ENCODE measurements at places on chromosomes 12 and 14.

DNA sequence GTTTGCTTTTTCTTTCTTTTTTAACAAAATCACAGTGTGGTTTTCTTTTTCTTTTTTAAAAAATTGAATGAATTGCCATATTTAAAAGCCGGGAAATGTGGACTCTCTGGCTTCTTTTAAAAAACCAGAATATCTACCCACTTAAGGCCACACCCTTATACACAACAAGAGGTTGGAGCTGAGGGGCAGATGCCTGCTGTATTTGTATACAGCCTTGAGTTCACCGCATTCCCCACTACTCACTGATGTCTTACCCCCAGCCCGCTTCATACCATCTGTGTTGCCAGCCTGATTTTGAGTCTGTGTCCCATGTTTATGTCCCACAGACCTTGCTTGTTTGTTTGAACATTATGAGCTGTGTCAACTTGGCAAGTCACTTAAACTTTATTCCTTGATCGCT lies 14.3 kb downstream of the JDP2 start:
- DNase-seq: no peak

DNA sequence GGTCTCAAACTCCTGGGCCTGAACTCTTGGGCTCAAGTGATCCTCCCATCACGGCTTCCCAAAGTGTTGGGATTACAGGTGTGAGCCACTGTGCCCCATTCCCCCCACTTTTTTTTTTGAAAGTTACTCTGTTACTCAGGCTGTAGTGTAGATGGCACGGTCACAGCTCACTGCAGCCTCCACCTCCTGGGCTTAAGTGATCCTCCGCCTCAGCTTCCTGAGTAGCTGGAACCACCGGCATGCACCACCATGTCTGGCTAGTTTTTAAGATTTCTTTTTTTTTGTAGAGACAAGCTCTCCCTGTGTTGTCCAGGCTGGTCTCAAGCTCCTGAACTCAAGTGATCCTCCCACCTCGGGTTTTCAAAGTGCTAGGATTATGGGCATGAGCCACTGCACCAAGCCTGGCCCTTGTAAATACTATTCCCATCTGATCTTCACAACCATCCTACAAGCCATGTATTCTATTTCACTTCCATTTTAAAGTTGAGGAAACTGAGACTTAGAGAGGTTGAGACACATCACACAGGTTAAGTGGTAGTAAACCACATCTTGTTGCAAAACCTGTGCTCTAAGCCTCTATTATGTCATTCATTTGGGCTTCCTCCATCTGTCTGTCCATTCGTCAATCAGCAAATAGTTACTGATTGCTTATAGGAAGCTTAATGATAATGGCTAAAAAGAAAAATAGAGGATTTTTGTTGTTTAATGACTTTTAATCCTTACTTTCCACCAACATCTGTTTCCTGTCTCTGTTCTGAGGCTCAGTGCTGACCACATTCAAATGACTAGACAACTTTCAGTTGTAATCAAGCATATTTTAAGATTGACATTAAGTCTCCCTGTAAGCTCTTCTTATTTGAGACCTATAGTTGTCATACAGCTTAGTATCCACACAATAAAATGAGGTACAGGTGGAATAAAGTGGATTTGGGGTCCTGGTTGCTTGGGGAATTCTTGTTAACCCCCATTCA lies 9.2 kb downstream of the ASCL4 start:
- peak; percentile 7 for DNase-seq

DNA sequence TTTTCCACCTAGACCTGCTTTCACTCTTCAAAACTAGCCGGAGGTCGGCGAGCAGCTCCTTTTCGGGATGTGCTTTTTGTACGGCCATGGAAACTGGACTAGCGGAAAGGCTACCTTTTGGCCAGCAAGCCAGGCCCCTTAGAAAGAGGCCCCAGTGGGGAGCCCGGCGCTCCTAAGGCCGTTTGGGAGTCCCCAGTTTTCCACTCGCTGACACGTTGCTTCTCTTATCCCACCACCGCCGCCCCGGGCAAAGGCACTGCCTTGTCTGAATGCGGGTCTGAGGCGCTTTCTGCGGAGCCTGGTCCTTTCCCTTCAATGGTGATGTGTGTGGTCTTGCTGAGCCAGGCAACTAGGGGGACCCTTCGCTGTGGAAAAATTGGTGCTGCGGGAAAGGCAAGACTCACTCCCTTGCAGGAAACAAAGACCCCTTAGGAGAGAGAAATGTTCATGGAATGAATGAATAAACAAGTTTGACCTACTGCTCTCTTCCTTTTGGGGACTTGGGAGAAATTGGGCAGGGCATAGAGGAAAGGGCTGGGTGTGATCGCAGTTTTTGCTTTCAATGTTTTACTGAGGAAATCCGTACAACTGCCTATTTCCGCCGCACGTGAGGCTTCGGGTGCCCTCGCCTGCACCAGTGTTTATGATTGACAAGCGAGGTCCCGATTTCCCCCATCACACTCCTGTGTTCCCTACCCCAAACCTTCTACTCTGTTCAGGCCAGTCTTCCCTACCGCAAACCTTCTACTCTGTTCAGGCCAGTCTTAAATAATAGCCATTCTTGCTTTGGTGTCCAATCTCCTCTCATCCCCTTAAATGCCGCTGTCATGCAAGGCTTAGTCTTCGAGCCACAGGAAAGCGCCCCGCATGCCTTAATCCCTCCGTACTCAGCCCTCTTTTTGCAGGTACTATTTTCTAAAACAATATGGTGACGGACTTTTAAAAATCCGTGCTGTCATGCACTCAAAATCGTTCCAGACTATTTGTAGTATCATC lies 1.0 kb upstream of the SLC38A2 start:
- peak; percentile 59 for DNase-seq

- no peak for DNase-seq
Observed at GRCh38 chr12:119448611-119449131, 114.1 kb downstream of the CCDC60 start.

- no peak for DNase-seq
Observed at GRCh38 chr12:92414170-92415070, 268.8 kb upstream of the BTG1 start.

DNA sequence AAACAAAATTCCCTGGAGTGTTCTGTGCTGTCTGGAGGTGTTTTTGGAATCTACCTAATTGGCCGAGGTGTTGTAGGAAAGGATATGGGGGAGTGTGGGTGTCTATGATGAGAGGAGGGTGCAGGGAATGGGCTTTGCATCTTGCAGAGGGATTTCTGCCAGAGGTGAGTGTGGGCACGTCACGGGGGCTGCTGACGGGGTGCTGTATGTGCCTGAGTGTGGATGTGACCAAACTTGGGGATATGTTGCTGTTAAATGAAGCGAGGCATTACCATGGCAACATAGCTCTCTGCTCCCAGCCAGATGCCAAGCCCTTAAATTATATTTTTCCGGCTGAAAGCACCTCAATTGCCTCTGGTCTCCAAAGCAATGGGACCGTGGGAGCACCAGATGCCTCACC lies 44.3 kb upstream of the SPTLC2 start:
- DNase-seq: no peak

DNA sequence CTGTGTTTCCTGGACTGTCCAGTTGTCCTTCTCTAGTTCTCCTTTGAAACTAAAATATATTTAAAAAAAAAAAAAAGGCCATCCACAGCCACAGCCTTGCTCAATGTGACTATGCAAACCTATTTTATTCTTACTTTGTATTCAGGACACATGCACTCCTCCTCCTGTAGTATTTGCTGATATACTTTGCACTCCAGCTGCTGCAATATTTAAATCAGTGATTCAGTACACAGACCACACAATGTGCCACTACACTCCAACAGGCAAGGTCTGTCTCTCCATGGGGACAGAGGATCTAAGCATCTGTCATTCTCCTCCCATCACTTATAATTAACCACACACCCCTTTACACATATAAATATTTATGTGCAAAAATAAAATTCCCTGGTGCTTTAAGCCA lies 40.2 kb upstream of the CCDC196 start:
- DNase-seq: no peak

DNA sequence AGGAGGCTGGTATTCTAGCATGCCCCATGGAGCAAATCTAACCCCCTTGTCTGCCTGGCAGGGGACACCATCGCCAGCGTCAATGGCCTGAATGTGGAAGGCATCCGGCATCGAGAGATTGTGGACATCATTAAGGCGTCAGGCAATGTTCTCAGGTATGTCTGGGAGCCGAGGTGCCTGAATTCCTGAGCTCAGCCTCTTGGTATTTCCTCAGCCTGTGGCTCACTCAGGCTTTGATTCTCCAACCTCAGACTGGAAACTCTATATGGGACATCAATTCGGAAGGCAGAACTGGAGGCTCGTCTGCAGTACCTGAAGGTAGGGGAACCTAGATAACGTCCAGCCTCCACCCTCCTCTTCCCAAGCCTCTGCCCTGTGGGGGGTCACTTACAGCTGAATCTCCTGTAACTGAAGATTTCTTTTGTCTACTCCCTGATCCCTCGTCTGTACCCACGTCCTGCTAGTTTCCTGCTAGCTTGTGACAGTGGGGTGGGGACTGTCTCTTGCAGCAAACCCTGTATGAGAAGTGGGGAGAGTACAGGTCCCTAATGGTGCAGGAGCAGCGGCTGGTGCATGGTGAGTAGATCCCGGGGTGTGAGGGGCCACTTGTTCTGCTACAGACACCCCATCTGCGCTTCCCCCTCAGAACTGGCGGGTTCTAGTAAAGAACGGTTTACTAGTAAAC lies 7.0 kb downstream of the TAMALIN start:
- DNase-seq: no peak

GRCh38 chr14:79555429-79555828 lies 655.9 kb downstream of the DIO2 start:
- DNase-seq: no peak

- DNase-seq: no peak
Observed at GRCh38 chr12:92389466-92389865, 243.8 kb upstream of the BTG1 start.

- no peak for DNase-seq
Observed at GRCh38 chr14:93744876-93745275, 43.4 kb downstream of the PRIMA1 start.

DNA sequence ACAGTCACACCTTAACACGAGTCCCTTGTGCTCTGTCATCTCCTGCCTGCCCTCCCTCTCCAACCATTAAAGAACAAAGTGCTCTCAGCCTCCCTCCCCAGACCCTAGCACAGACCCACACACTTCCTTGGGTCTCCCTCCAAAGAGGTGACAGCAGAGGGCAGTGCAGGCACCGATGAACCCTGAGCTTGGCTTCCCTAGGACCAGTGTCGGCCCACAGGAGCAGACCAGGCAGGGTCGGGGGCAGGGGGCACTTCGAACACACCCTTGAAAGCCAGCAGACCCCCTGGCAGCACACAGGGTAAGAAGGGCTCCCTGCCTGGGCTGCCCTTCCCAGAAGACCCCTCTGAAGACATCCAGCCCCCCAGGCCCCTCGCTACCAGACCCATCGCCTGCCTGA lies 7.0 kb downstream of the CDK2AP1 start:
- DNase-seq: no peak

DNA sequence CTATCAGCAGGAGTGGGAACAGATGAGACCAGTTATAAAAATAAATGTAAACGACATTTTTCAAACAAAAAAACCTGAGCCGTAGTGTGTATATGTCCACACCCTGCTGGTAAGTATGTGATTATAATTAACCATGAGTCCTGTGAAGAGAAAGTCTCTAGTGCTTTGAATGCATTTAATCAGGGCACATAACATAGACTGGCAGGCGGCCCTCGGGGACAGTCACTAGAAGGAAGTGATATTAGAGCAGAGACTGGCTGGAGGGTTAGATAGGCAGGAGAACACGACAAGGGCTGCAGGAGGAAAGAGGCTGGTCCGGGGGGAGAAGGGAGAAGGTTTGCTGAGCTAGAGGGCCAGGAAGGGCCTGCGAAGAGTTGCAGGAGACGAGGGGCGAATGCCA lies 23.8 kb upstream of the ELK3 start:
- no peak for DNase-seq

- no peak for DNase-seq
Observed at GRCh38 chr14:59918824-59919569, 947 bp upstream of the LRRC9 start.

GRCh38 chr12:16473610-16474326 lies 126.3 kb downstream of the MGST1 start:
- no peak for DNase-seq

GRCh38 chr12:47397664-47398281 lies 308.1 kb downstream of the RPAP3 start:
- peak; percentile 21 for DNase-seq

DNA sequence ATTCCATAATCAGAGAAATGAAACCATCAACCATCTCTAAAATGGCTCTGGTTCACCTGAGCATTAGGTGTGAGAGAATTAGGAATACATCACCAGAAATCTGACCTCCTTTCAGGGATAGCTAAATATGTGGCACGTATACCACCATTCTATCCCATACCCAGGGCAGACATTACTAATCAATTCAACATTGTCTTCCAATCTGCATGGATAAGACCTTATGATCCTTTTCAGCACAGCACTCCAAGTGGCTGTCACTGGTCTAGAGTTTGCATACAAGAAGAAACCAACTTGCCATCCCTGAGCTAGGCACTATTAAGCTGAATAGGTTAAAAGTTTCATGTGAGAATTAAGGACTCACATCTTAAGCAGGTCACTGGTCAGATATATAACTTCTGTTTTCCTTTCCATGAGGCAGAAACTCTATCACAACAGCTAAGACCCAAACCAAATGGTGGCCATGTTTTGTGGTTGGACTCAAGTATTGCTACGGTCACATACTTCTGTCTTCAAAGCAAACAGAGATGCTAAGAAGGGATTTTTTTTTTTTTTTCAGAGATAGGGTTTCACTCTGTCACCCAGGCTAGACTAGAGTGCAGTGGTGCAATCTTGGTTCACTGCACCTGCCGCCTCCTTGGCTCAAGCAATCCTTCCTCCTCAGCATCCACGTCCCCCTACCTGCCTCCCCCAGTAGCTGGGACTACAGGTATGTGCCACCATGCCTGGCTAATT lies 249.0 kb downstream of the DPF3 start:
- DNase-seq: no peak

DNA sequence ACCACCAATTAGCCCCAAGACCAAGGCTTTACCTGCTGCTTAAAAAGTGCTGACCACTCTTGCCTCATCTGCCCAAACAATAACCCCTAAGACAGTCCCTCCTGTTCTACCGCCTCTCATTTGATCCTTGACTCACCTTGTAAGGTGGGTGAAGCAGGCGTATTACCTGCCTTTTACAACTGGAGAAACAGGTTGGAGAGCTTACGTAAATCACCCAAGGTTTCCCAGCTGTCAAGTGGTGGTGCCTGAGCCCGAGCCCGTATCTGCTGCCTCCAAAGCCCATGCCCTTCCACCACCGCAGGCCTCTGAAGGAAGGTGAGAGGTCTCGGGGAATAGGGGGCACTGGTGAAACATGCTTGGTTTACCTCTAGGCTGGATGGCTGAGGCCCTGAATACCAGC lies 36.6 kb downstream of the MAX start:
- DNase-seq: no peak

DNA sequence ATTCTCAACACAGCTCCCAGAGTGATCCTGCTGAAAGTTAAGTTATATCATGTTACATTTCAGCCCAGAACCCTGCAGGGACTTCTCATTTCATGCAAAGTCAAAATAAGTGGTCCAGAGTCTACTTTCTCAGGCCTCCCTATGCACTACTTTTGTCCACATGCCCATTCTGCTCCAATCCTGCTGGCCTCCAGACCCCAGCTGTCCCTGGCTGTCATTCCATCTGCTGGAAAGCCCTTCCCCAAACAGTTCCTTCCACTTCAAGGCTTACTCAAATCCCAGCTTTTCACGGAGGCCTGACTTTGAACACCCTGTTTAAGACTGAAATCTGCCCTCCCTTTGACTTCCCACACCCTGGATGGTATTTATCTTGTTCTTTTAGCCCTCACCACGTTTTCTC lies 109.8 kb upstream of the DNM1L start:
- DNase-seq: no peak
